Left cardiac atrium (tissue), 4 donors: ENCODE measurements at places on chromosomes 13 and 19.

DNA sequence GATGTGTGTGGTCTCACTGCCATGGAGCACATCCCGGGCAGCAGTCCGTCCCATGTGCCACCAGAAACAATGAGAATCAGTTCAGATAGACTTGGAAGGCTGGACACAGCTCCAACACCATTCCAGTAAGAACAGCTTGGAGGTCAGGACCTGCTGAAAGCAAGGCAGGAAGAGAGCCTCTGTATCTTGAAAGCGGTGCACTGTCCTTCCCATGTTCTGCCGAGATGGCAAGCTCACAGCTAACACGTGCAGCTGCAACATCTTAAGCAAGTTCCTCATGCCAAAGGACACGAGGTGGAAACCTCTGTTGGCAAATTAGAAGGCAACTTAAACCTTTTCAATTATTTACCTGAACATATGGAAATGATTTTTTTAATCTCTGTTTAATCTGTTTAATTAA is 175.4 kb downstream of the DLEU7 start:
- no peak for DNase-seq

GRCh38 chr19:58229255-58229639 is 533 bp downstream of the ZNF544 start:
- no peak for DNase-seq

DNA sequence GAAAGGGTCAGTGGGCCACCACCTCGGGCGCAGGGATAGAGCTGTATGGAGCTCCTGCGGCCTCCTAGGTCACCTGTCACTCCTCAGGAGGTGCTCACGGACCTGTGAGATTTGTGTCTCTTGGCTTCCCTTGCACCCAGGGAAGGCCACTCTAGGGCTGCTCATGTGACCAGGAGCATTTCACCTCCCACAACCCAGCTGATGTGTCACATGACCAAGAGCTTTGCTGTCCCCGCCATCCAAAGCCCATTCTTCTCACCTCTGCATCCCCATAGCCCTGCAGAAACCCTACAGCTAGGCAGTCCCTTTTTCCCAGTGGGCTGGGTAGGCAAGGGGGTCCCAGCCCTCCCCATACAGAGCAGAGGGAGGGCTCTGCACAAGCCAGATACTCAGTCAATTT is 51.2 kb downstream of the TSHZ3 start:
- DNase-seq = no peak

GRCh38 chr13:45595965-45596364 is 19.6 kb downstream of the ERICH6B start:
- DNase-seq = no peak

DNA sequence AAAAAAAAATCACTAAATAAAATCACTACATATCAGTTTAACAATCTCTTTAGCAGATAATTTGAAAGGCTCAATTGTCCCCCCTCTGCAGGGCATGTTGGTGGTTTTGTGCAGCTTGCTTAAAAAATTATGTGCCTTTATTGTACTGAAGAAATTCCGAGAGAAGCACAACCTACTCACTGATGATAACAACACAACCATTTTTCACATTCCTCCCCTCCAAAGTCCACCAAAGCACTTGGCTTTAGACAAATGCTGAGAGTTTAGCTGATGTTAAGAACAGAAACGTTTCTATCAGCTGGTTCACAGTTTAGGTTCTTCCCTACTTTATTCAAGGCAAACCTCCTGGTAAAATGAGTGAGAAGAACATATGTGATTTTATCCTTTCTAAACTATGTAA is 923 bp downstream of the DOCK9 start:
- DNase-seq = no peak

- DNase-seq = peak; percentile 72
Observed at GRCh38 chr19:49809160-49809940, 3.7 kb downstream of the FUZ start.
